ENCODE measurements at places on chromosomes 1 and 21.

GRCh38 chr1:65079941-65080340 lies 68.1 kb upstream of the AK4 start:
- DNase-seq, result no peak

- no peak for DNase-seq
Measured at GRCh38 chr1:156384658-156385057, 15.6 kb downstream of the RHBG start.

GRCh38 chr1:23167353-23168078 lies 1.1 kb downstream of the LUZP1 start:
- DNase-seq, result peak; percentile 61

DNA sequence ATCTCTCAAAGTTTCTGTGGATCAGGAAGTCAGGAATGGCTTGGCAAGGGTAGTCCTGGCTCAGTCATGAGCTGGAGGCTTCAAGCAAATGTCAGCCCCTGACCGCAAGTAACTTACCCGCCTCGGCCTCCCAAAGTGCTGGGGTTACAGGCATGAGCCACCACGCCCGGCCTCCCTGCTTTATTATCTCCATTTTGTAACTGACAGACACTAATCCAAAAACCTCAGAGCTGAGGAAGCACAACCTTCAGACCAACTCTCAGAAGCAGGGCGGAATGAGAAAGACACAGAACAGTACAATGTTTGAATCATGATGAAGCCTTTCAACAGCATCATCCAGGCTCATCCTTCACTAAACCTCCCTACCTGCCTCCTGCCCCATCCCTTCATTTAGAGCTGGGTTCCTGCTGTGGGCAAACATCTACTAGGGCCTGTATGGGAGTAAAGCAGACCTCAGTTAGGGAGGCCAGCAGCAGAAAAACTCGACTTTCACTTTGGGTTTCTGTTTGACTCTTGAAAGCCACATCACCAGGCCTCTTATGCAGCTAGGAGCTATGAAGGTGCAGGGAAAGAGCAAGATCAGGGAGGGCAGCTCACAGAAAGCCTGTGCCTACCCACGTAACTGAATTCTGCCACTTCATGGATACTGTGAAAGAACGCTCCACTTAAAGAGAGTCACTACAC lies 84.4 kb upstream of the RAB4A start:
- no peak for DNase-seq

DNA sequence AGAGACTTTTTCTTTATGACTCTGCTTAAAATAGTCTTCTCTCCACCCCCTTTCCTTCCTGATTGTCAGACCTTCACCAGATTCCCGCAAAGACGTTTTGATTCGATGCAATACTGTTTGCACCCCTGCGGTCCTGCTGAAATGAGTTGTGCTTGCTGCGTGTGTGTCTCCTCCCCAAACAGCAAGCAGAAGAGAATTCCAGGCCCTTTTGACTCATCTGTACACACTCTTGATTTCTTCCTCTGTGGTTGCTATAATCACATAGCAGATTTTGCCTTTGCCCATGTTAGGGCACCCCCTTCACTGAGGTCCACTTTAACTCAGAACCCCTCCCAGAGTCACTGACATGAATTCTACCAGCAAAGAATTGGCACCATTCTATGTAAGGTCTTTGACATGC lies 136.5 kb downstream of the ZZZ3 start:
- DNase-seq, result no peak

- DNase-seq, result no peak
Measured at GRCh38 chr1:55154616-55155015, 60.5 kb downstream of the USP24 start.

DNA sequence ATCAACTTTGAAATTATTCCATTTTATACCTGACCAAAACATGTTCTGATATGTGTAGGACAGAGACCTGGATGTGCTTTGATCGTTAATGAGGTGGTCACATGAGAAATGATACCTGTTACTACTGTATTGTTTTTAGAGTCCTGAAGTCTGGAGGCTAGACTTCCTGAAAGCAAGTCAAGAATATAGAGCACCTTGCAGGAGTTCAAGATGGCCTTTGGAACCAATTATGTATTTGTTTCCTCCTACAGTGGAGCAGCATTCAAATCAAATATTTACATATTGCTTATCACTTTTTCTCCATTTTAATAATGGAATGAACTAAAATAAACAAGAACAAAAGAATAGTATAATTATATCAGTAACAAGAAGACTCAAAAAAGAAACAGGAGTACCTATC lies 82.7 kb upstream of the TENT5C start:
- DNase-seq, result no peak

DNA sequence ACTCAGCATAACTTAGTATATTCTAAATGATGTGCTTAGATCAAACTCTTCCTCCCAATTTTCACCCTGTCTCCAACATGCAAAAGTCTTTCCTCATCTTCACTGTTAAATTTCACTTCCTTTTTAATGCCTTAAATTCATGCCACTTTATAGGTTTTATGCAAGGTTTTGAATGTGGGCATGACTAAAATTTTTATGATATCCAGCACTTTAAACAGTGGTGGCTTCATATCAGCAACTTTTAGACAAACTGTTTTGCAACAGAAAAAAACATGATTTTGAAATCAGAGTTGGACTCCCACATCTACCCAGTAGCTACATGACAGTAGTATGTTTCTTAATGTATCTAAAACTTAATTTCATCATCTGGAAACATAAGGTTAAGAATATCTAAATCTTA lies 84.7 kb upstream of the ZP4 start:
- no peak for DNase-seq

- peak; percentile 90 for DNase-seq
Measured at GRCh38 chr1:153796786-153797659, 21.8 kb downstream of the SLC27A3 start.

GRCh38 chr1:181936768-181937581 lies 124.5 kb downstream of the ZNF648 start:
- peak; percentile 68 for DNase-seq

DNA sequence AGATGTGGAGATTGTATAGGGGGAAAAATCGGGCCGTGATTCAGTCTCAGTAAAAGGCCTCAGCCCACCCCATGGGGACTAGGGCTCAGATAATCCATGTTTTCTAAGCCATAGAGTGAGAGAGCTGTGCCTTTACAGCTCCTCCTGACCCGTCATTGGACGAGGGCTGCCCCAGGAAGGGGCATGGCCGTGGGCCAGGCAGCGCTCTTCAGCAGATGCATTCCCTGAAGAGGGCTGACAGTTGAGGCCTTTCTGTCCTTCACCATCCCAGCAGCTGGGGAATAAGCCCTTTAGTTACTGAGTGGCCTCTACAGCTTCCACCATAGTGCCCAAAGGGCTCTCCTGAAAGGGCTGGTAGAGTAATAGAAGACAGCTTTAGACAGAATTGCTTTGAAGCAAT lies 57.2 kb downstream of the ST3GAL3 start:
- peak; percentile 13 for DNase-seq

- DNase-seq, result peak; percentile 63
Measured at GRCh38 chr1:153963850-153964331, 554 bp upstream of the SLC39A1 start.

DNA sequence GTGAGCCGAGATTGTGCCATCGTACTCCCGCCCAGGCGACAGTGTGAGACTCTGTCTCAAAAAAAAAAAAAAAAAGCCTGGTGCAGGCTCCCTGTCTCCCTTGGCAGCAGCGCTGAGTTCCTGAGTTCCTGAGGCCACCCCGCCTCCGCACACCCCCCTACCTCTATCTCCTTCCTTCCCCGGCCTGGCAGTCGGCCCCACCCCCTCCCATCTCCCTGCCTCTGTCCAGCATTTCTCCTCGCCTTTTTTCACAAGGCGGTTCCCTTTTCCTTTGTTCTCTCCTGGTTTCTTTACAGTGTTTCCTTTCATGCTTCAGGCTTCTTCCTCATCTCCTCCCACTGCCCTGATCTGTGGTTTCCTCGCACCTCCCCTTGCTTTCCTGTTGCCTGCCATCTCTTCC lies 2.7 kb downstream of the RORC start:
- DNase-seq, result peak; percentile 60

DNA sequence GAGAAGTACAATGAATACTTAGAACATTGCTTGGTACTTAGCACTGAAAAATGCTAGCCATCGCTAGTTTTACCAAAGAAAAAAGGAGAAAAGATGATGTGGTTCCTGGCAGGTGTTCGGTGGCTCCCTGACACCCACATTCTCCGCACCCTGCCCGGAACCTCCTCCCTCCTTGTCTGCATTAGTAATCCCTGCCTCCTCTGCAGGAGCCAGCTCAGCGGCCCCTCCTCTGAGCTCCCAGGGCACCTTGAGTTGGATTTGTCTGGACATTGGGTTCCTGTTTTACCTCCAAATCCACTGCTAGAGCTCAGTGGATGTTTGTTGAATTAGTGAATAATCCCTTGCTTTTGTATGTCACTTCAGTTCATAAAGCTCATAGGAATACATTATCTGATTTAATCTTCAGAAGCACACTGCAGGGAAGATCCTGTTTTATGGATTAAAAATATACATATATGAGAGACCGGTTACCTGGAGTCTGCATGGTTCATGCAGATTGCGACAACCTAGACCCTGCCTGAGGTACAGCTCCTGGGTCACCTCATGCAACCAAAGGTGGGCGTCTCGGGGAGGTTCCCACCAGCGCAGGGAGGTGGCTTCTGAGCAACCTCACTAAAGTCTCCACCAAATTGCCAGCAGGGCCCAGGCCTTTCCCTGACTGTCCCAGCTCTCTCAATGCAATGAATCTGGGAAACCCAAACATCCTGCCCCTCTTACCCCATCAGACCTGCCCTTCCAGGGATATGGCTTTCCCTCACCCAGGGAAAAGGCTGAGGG lies 24.2 kb downstream of the PCAT6 start:
- DNase-seq, result no peak

DNA sequence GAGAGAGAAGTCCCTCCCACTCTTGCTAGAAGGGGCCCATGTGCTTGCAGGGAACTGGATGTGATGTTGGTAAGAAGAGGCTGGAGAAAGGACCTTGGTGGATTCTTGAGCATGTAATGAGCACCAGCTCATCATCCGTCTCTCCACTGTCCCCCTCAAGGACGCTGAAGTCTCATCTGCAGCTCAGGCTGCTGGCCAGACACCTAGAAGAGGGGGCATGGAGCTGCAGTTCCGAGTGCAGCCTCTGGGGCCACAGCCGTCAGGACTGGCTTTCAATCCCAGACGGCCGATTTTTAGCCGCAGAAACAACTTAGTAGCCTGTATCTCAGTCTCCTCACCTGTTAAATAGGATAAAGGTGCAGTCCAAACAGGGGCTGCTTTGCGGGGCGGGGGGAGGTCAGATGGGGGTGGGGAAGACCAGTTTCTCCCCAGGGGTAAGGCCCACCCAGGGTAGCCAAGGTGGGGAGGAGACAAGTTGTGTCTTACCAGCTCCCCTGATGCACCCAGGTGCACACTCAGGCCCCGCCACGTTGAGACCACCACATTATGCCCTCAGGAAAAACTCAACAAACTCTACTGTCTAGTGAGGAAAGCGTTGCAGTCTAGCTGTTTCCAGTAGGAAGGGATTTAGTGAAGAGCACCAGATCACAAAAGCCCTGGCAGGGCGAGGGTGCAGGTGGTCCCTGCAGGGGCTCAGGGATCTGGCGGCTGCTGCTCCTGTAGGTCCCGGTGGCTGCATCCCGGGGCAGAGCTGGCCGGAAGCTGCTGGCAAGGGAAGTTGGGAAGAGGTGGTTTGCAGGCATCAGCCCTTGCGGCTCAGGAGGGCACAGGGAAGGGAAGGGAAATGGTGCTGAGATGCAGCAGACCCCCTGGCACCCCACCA lies 29.5 kb downstream of the LDLRAP1 start:
- peak; percentile 79 for DNase-seq

- DNase-seq, result no peak
Measured at GRCh38 chr1:4324525-4324924, 329.9 kb upstream of the AJAP1 start.

DNA sequence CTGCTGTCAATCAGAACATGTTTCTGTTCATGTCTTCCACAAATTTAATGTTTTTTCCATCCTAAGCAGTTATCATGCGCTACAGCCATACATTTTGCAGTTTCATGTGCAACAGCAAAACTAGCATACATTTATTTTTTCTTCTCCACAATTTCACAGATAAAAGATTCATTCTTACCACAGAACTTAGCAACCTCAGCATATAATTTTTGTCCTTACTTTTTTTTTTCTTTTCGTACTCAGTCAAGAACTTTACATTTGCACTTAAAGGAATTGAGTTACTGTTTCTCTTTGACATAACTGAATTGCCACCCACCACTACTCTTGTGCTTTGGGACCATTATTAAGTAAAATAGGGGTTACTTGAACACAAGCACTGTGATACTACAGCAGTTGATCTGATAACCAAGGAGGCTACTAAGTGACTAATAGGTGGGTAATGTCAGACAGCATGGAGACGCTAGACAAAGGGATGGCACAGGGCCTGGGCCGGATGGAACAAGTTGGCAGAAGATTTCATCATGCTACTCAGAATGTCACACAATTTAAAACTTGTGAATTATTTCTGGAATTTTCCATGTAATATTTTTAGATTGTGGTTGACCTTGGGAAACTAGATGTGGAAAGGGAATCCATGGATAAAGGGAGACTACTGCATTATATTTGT lies 50.2 kb upstream of the LHX8 start:
- DNase-seq, result no peak

DNA sequence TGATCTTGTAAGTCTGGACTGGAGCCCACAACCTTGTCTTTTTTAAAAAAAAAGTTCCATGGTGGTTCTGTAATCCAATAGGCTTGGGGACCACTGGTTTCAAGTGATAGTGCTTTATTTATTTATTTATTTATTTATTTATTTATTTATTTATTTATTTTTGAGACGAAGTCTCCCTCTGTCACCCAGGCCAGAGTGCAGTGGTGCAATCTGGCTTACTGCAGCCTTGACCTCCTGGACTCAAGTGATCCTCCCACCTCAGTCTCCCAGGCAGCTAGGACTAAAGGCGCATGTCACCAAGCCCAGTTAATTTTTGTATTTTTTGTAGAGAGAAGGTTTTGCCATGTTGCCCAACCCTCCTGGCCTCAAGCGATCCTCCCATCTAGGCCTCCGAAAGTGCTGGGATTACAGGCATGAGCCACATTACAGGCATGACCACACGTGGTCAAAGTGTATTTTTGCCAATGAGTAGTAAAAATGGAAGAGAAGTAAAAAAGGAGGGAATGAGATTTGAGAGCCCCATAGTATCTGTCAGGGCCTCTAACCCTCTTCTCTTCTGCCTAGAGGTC lies 44.8 kb upstream of the ARHGAP29 start:
- no peak for DNase-seq

All from HAP-1 (cell line).